ENCODE measurements at places on chromosomes 3 and 15. TPM values are rescaled to one million over a fixed set of nuclear protein-coding genes. Genes with fewer than 3 reads are reported as not detected.

- no peaks in the 10 kb centered on the region for H3K36me3 ChIP-seq
- H3K27me3 ChIP-seq, result no peaks in the 10 kb centered on the region
Observed at GRCh38 chr3:5292512-5292911, 105.0 kb downstream of the EDEM1 start.

GRCh38 chr15:34804113-34804512 is 8.8 kb upstream of the ACTC1 start:
- H3K4me3 ChIP-seq, result no peak overlapping the region
- no peaks in the 10 kb centered on the region for H3K27me3 ChIP-seq
- H3K36me3 ChIP-seq, result no peaks in the 10 kb centered on the region

- H3K27ac ChIP-seq, result no peak overlapping the region
- H3K36me3 ChIP-seq, result no peaks in the 10 kb centered on the region
- DNase-seq, result no peak
- H3K27me3 ChIP-seq, result no peaks in the 10 kb centered on the region
Observed at GRCh38 chr3:66403323-66403990, 97.4 kb downstream of the LRIG1 start.

DNA sequence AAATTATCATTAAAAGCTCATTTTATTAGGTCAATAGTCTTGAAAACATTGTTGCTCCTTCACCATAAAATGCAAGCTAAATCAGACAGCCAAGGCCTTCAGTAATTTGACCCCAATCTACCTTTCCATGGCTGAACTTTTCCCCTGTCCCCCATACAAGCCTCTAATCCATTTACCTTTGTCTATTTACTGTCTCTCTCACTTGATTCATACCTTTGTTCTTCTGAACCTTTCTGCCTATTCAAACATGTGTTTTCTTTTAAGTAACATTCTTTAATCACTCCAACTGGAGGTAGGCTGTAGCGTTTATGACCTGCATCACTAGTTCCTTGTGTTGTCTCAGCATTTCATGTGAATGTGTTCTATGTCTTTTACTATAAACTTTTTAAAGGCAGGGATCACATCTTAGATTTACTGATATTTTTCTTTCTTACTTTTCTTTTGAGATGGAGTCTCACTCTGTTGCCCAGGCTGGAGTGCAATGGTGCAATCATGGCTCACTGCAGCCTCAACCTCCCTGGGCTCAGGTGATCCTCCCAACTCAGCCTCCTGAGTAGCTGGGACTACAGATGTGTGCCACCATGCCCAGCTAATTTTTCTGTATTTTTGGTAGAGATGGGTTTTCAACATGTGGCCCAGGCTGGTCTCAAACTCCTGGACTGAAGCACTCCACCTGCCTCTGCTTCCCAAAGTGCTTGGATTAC is 5.2 kb upstream of the NANOGP8 start:
- no peak overlapping the region for H3K4me3 ChIP-seq
- no peaks in the 10 kb centered on the region for H3K4me1 ChIP-seq
- no peak for DNase-seq

DNA sequence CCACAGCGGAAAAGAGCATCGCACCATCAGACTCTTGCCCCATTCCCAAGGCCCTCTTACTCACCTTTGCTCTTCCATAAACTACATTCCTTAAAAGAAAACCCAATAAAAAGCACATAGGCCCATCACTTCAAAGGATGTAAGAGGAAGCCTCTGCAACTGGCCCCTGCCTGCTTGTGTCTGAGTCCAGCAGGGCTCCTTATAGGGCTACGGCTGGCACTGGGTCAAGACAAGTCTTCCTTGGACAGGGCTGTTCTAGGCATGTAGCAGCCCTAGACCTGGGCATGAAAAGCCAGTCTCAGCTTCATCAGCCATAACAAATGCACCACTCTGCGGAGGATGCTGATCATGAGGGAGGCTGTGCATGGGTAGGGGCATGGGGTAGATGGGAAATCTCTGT is 218.3 kb downstream of the NTRK3 start:
- no peak overlapping the region for H3K4me3 ChIP-seq
- no peak overlapping the region for H3K27ac ChIP-seq
- H3K4me1 ChIP-seq, result no peaks in the 10 kb centered on the region
- no peak for DNase-seq
- no peaks in the 10 kb centered on the region for H3K27me3 ChIP-seq

DNA sequence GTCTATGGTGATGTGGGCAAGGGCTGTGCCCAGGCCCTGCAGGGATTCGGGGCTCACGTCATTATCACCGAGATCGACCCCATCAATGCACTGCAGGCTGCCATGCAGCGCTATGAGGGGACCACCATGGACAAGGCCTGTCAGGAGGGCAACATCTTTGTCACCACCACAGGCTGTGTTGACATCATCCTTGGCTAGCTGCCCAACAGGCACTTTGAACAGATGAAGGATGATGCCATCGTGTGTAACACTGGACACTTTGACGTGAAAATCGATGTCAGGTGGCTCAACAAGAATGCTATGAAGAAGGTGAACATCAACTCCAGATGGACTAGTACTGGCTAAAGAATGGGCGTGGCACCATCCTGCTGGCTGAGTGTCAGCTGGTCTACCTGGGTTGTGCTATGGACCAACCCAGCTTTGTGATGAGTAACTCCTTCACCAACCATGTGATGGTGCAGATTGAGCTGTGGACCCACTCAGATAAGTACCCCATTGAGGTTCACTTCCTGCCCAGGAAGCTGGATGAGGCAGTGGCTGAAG is 6.1 kb upstream of the USP8 start:
- DNase-seq, result no peak
- H3K4me1 ChIP-seq, result no peaks in the 10 kb centered on the region
- H3K4me3 ChIP-seq, result no peak overlapping the region
- H3K27ac ChIP-seq, result no peak overlapping the region
- no peaks in the 10 kb centered on the region for H3K27me3 ChIP-seq

DNA sequence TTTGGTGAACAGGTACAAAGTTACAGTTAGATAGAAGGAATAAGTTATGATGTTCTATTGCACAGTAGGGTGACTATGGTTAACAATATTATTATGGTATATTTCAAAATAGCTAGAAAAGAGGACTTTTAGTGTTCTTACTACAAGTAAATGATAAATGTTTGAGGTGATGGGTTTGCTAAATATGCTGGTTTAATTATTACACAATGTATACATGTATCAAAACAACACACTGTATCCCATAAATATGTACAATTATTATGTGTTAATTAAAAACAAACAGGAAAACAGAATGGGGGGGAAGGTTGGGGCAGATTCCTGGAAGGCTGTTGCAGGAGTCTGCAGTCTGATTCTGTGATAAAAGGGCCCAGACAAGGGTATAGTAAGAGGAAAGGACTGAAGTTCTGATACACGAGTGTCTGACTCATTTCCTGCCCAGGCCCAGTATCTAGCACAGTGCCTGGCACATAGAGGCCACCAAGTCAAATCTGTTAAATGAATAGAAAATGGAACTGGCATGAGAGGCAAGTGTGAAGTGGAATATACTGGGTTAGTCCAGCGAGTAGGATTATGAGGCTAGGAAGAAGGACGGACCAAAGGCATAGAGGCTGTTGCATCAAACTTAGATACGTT is 7.2 kb upstream of the ENTPD3 start:
- no peaks in the 10 kb centered on the region for H3K4me1 ChIP-seq
- H3K27ac ChIP-seq, result no peak overlapping the region
- H3K36me3 ChIP-seq, result no peaks in the 10 kb centered on the region
- H3K27me3 ChIP-seq, result no peaks in the 10 kb centered on the region
- DNase-seq, result no peak

DNA sequence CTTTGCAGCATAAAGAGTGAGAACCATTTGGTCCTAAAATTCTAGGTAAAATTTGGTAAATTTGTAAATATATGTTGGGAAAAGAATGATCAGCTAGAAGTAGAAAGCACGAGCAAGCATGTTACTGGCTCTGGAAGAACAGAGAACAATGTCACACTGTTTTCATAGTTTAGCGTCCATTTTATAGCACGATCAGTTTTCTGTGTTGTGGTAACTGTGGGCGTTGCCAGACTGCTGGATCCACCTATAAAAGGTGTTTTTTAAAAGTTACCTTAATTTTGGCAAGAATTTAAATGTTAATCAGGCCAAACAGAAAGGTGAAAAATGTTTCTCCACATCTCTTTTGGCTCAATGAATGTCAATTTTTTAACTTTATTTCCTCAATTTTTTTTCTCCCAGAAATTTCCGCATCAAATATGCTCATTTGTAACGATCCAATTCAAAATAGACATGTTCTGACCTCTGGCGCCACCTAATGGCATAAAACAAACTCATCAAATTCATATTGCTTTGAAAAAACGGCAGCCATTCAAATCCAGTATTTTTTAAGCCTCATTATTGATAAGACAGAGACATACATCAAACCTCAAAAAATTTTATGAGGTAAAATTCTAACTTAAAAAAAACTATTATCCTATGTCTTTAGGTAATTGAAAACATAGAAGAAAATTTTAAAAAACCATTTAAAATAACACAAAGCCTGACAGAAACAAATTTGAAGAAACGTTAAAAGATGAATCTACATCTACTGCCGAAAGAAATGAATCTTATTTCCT is 5.5 kb upstream of the GP5 start:
- H3K27ac ChIP-seq, result no peak overlapping the region
- H3K36me3 ChIP-seq, result no peaks in the 10 kb centered on the region
- H3K4me3 ChIP-seq, result no peak overlapping the region
- H3K4me1 ChIP-seq, result no peaks in the 10 kb centered on the region

- H3K27me3 ChIP-seq, result no peaks in the 10 kb centered on the region
- H3K36me3 ChIP-seq, result no peaks in the 10 kb centered on the region
- peaks cover 2% of the 10 kb centered on the region for H3K4me1 ChIP-seq
Observed at GRCh38 chr3:194849166-194849875, 163.6 kb downstream of the FAM43A start.

- no peak overlapping the region for H3K4me3 ChIP-seq
- DNase-seq, result no peak
- no peaks in the 10 kb centered on the region for H3K4me1 ChIP-seq
- no peak overlapping the region for H3K27ac ChIP-seq
- H3K36me3 ChIP-seq, result no peaks in the 10 kb centered on the region
- H3K27me3 ChIP-seq, result no peaks in the 10 kb centered on the region
Observed at GRCh38 chr15:48565560-48566482, 79.7 kb downstream of the FBN1 start.

- H3K4me3 ChIP-seq, result no peak overlapping the region
- no peak for DNase-seq
- H3K4me1 ChIP-seq, result no peaks in the 10 kb centered on the region
- H3K27me3 ChIP-seq, result no peaks in the 10 kb centered on the region
- H3K27ac ChIP-seq, result no peak overlapping the region
Observed at GRCh38 chr3:58522759-58523425, 14.1 kb downstream of the ACOX2 start.

- DNase-seq, result no peak
- H3K27me3 ChIP-seq, result no peaks in the 10 kb centered on the region
- no peak overlapping the region for H3K4me3 ChIP-seq
- no peak overlapping the region for H3K27ac ChIP-seq
Observed at GRCh38 chr15:23561914-23562313, 3.6 kb upstream of the MKRN3 start.

DNA sequence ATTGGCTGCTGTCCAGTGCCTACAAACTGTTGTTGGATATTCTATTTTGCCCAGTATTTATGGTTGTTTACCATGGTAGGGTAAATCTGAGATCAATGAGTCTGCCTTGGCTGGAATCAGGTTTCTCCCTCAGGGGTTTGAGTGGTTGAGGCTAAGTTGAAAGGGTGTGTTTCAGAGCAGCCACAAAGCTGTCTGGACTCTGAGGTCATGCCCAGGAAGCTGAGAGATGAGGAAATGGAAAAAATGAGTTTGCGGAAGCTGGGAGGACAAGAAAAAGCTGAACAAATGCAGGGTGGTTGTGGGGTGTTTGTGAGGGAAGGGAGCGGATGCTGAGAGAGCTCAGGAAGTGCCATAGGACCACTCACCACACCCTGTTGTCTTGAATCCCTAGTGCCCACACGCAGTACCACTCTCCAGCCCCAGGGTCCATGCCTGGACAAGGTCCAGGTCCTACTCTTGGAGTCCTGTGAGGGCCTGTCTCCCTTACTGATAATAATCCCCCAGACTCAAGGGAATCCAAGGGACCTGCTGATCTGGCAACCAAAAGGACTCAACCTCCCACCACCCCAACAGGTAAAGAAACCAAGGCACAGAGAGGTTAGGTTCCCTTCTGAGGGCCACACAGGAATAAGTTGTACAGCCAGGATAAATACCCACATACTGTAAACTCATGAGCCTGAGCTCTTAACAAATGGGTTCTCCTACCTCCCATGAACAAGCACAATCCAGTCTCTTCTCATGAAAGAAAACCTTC is 81.6 kb downstream of the PPCDC start:
- no peaks in the 10 kb centered on the region for H3K27me3 ChIP-seq
- no peak overlapping the region for H3K27ac ChIP-seq
- peak; percentile 67 for DNase-seq
- no peak overlapping the region for H3K4me3 ChIP-seq
- no peaks in the 10 kb centered on the region for H3K4me1 ChIP-seq

The NUP210 gene
- 29.5 TPM for total RNA-seq

The HPS3 gene
- 35.9 TPM for total RNA-seq

The RLBP1 gene
- not detected for total RNA-seq

The GOLGA6D gene
- total RNA-seq, result not detected

The CRABP1 gene
- total RNA-seq, result not detected

The COLQ gene
- total RNA-seq, result 0.53 TPM

The TMEM212 gene
- total RNA-seq, result not detected

The MUC20 gene
- 120 TPM for total RNA-seq

The CCDC33 gene
- total RNA-seq, result not detected

The LNP1 gene
- 1.1 TPM for total RNA-seq

The FMN1 gene
- total RNA-seq, result 15.4 TPM

The PP2D1 gene
- total RNA-seq, result not detected

The UCN2 gene
- not detected for total RNA-seq

The ZNF80 gene
- not detected for total RNA-seq

The WNT5A gene
- total RNA-seq, result 8.4 TPM

The FOXL2 gene
- not detected for total RNA-seq

The DOCK3 gene
- total RNA-seq, result 0.28 TPM

The PARP15 gene
- 9.5 TPM for total RNA-seq

The RARB gene
- total RNA-seq, result 4.1 TPM

Measured in Peyer's patch (tissue), 4 donors.